ENCODE measurements at places on chromosomes 3 and 15. TPM values are rescaled to one million over a fixed set of nuclear protein-coding genes. Genes with fewer than 3 reads are reported as not detected.

DNA sequence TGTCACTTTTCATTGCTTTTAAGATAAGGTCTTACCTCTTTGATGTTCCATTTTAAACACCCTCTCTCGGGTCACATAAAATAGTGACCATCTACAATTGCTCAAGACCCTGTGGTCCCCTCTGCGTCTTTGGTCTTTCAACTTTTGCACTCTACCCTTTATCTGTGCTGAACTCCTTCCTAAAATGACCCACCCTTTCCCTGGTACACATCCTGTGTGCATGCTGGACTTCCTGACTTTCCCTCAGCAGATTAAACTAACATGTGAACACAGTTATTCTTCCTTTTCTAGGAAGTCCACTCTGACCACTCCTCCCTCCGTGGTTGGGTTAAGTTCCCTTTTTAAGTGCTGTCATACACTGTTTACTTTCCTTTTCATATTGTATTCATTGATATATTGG is 414.2 kb downstream of the GABRB3 start:
- DNase-seq: no peak

DNA sequence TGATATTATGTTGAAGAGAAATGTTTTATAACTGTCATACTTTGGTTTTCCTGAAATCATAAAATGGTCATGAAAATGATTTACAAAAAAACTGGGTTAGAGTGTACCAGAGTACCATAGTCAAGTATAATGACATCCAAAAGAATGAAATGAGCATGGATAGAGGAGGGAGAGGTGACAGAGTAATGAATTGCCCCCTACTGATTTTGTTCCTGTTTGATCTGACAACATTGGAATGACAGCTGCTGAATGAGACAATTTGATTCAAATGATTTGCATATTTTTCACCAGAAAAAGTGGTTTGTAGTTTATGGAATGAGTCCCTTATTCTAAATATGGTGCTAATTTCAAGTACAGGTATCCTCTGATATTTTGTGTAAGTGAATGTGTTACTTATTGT is 271.7 kb downstream of the CNTN4 start:
- no peak for DNase-seq

DNA sequence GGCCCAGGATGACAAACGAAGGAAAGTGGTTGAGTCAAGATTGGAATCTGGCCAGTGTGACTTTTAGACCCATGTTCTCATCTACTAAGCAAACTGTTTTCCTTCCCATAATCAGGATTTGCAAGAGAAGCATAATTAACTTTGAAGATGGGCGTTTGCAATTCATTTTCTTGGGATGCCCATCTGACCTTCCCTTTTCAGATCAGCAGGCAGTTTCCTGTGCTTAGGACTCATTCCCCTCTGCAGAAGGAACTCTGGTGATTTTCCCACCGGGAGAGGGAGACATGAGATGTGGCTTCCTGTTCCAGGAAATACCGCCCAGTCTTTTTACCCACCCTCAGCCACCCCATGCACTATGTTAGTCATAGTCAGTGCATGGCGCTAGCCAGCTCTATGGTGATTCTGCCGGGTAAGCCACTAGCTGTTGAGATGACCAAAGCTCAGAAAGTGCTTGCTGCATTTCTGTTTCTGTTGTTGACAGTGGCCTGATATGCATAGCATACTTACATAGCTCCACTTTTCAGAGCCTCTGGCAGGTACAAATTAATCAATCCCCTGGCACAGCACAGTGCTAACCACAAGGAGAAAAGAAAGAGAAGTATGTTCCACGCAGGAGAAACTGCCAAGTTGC is 129.4 kb downstream of the VGLL4 start:
- DNase-seq: no peak

Gene EFCC1
- total RNA-seq: not detected

- DNase-seq: no peak
Observed at GRCh38 chr3:57141719-57142410, 23.3 kb downstream of the IL17RD start.

Gene MYEF2
- total RNA-seq: 9.8 TPM

- no peak for DNase-seq
Observed at GRCh38 chr3:28915741-28916500, 364.9 kb upstream of the RBMS3 start.

All from CD8-positive, alpha-beta memory T cell (primary cell).